ENCODE measurements at places on chromosomes 11 and 22.
A peak's percentile ranks its signal among the peaks of the same experiment; 100 is the strongest.

- no peak for DNase-seq
Observed at GRCh38 chr22:49582181-49582580, 245.5 kb downstream of the BRD1 start.

DNA sequence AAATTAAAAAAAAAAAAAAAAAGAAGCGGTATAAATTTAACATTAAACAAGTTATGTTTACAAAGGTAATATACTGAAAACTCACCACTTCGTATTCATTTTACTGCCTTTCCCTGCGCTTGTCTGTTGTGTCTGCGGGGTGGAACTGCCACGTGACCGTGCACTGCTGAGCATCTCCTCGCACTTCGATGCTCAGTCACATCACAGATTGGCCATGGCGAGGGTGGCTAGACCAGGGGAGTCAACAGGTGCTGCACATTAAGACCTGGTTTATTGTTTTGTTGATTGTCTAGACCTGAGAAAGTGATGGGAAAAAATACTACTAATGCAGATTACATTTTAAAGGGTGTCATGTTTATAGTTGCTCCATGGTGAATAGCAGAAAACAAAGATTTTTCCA, 22.8 kb upstream of the TUB start:
- DNase-seq, result no peak

- DNase-seq, result no peak
Observed at GRCh38 chr11:66366844-66367477, 4.6 kb downstream of the SLC29A2 start.

DNA sequence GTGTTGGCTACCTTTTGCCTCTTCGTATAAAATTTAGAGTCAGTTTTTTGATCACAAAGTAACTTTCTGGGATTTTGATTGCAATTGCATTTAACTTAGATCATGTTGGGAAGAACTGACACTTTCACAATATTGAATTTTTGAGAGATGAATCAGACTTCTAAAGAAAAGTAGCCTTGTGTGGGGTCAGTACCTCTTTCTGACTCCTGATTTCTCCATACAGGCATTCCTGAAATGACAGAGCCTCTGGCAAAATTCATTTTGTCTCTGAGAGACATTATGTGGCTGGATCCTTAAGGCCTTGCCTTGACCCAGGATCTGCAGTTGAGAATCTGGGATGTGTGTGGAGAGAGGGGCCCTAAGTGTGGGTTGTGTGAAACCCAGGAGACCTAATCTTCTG, 37.8 kb downstream of the PPFIBP2 start:
- peak; percentile 52 for DNase-seq

GRCh38 chr11:131511794-131512193, 141.4 kb downstream of the NTM start:
- DNase-seq, result no peak

GRCh38 chr11:20467487-20468185, 80.1 kb downstream of the PRMT3 start:
- no peak for DNase-seq

DNA sequence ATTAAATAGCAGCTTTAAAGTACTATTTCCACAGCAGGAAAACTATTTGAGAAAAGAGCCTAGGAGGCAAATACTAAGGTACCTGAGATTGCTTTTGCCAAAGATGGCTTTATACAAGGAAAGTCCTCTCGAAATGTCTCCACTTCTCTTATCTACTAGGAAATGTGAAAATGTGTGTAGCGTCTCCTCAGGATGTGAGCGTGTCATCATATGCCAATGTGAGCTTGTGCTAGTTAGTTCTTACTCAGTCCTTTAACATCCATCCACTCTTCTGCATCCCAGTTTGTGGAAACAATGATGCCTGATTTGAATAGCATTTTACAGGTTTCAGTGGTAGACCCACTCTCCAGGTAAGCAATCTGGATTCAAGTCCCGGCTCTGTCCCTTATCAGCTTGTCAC, 421.0 kb downstream of the DYNC2H1 start:
- no peak for DNase-seq

GRCh38 chr11:571802-572185, 4.5 kb upstream of the PHRF1 start:
- no peak for DNase-seq

DNA sequence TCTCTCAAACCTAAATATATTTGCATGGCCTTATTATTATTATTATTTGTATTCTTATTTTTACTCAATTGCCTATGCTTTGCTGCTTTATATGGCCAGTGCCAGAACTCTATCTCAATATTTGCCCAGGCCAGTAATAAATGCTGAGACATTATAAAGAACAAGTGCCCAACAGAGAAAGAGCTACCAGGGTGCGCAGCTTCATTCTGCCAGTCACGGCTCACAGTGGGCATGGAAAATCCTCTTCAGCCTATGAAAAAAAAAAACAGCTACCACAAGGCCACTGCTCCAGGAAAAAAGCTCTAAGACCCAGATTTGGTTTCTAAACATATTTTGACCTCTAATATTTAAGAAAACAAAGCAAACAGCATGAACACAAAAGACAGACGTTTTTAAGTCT, 1223.6 kb downstream of the LRRC4C start:
- no peak for DNase-seq

GRCh38 chr11:92955860-92956259, 13.6 kb upstream of the MTNR1B start:
- no peak for DNase-seq

- no peak for DNase-seq
Observed at GRCh38 chr11:117020287-117020686, 77.9 kb downstream of the SIK3 start.

DNA sequence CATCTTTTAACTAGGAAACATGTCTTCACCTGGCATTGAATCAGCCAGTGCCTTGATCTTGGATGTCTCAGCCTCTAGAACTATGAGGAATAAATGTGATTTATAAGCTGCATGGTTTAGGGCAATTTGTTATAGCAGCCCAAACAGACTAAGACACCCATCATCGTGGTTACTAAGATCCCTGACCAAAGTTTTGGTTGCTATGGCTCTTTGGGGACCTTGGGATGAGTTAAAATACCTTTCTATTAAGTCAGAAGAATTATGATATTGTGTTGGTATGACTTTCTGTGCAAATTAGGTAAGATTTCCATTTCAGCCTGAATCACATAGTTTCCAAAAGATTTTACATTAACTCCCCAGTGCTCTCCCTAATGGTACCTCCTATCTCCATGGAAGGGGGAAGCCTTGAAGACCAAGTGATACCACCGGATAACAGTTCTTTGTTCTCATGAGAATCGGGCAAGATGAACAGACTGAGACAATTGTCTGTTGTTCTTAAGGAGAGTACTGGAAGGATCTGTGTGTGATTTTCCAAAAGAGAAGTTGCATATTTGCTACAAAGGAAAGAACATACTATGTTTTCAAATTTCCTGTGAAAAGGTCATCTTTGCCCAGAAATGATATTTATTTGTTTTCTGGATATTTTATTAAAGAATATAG, 60.4 kb upstream of the UBASH3B start:
- no peak for DNase-seq

DNA sequence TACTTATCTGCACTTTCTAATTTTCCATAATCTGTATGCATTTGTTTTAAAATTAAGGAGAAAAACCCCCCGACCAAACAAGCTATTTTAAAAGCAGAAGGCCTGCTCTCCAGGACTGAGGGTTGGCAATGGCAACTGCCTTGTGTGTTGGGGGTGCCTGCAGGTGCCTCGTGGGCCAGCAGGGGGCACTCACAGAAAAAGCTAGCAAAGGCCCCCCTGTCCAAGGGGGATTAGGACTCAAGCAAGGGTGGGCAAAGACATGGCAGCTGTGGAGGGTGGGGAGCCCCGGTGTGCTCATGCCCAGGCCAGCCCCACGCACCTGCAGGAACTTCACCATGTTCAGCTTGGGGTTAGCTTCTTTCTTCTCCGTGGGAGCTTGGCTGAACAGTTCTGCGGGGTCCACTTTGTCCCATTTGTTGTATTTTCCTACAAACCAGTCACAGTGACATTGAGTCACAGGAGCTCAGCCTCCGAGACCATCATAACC, 10.3 kb downstream of the TOP3B start:
- DNase-seq, result no peak

DNA sequence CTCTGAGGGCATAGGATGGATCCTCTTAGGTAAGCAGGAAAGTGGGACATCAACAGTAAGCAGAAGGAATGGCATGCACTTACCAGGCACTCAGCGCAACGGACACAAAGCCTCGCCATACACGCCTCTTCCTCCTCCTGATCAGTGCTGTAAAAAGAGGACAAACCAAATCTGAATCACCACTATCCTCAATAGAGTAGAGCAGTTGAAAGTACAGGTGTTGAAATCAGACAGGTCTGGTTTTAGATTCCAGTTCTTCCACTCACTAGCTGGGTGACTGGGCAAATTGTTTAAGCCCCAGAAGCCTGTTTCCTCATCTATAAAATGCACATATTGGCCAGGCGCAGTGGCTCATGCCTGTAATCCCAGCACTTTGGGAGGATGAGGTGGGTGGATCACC, 8.6 kb upstream of the JAML start:
- DNase-seq, result no peak

- DNase-seq, result no peak
Observed at GRCh38 chr22:46092011-46092410, 58.3 kb upstream of the PPARA start.

GRCh38 chr11:64088162-64089026, 52.7 kb downstream of the FLRT1 start:
- no peak for DNase-seq

GRCh38 chr11:61092908-61093763, 9.2 kb upstream of the CD5 start:
- DNase-seq, result no peak

- DNase-seq, result no peak
Observed at GRCh38 chr22:47372596-47373385, 610.3 kb downstream of the TBC1D22A start.
